ENCODE measurements at places on chromosomes 4 and X.

DNA sequence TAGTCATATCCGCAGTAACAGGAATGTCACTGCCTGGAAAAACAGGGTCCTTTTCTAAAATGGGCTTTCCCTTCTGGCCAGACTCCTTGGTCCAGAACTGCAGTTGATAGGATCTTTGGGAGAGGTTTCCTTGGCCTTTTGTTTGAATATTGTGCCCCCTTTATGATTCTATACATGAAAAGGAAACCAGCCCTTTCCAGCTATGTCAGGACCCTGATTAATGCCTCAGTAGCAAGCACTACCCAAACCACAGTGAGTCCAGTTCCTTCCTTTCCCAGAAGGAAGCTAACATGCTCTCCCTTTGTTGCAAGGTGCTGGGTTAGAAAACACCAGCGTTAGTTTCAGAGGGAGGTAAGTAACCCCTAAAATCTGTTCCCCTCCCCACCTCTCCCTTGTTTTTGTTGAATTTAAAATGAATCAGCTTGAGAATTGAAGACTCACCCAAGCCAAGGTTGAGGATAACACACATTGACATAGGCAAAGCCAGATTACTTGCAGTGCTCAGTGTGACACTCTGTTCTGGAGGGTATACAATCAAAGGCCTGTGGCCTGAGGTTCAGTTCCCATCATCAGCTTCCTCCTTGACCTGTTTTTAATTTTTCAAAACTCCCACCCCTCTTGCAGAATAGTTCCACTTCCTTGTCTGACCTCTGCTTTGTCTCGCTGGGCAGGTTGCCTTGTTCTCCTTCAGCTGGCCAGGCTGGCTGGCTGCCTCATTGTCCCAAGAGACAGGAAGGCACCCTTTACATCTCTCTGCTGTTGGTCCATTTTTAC lies 87.6 kb upstream of the PLAC1 start:
- DNase-seq: no peak

GRCh38 chr4:42397635-42398170 lies 415 bp downstream of the SHISA3 start:
- DNase-seq: no peak

GRCh38 chr4:140995058-140995457 lies 138.2 kb downstream of the RNF150 start:
- no peak for DNase-seq

GRCh38 chr4:118353534-118354030 lies 779 bp upstream of the PRSS12 start:
- no peak for DNase-seq

- no peak for DNase-seq
Measured at GRCh38 chr4:122346036-122346435, 32.8 kb upstream of the ADAD1 start.

- DNase-seq: peak; percentile 85
Measured at GRCh38 chrX:71533851-71534561, 1.1 kb downstream of the OGT start.

- no peak for DNase-seq
Measured at GRCh38 chr4:102761296-102761701, 531 bp upstream of the MANBA start.

DNA sequence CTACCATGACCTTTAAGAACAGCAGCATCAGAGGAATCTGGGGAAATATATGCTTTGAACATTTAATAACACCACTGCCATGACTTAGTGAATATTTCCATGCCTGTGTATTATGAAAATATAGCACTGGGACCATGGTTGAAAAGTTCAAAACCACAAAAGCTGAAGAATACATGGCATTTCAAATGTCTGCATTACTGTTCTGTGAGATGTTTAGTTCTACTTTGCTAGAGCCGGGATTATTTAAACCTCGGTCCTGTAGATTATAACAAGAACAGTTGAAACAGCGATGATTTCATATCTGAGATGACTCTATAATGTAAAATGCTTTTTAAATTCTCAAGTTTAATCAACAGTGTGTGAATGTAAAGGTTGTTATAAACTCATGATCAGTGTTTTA lies 126.7 kb upstream of the AGA start:
- no peak for DNase-seq

GRCh38 chr4:25180524-25181131 lies 20.4 kb upstream of the SEPSECS start:
- DNase-seq: no peak

DNA sequence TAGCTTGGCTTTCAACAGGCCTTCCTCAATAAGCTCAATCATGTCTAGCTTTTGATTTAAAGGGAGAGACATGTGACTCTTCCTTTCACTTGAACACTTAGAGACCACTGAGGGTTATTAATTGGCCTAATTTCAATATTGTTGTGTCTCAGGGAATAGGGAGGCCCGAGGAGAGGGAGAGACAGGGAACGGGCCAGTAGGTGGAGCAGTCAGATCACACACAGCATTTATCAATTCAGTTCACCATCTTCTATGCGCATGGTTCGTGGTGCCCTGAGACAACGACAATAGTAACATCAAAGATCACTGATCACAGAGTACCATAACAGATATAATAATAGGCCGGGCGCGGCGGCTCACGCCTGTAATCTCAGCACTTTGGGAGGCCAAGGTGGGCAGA lies 17.8 kb downstream of the ZNF81 start:
- peak; percentile 63 for DNase-seq

- no peak for DNase-seq
Measured at GRCh38 chr4:22315628-22316027, 200.2 kb downstream of the ADGRA3 start.

DNA sequence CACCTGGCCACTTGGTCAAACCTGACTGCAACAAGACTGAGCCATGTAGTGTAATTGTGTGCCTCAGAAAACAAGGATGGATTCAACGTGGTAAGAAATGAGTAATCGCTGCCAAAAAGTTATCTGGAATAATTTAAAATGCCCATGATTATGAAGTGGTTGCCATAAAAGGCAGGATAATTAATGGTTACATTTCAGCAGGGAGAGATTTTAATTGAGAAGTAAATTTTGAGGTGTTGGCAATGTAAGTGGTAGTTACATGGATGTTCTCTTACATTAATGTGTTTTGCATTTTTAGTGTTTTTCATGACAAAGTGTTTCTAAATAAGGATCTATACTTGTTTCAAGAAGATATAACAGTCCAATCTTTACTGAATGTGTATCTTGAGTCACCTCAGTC lies 15.7 kb downstream of the HAUS3 start:
- no peak for DNase-seq

GRCh38 chrX:123846577-123847038 lies 13.2 kb upstream of the XIAP start:
- DNase-seq: no peak

- no peak for DNase-seq
Measured at GRCh38 chr4:18480928-18481327, 459.4 kb upstream of the LCORL start.

DNA sequence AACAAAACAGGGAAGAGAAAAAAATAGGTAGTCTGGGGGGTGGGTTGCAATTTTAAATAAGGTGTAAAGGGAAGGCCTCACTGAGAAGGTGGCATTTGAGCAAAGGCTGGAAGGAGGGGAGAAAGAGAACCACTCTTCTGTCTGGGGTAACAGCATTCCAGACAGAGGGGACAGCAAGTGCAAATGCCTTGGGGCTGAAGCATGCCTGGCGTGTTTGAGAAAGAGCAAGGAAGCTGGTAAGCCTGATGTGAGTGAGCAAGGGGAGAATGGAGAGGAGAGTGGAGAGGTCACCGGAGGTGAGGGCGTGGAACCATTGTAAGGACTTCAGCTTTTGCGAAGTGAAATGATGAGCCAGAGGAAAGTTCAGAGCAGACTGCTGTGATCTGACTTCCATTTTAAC lies 19.7 kb upstream of the DOCK11 start:
- DNase-seq: no peak

DNA sequence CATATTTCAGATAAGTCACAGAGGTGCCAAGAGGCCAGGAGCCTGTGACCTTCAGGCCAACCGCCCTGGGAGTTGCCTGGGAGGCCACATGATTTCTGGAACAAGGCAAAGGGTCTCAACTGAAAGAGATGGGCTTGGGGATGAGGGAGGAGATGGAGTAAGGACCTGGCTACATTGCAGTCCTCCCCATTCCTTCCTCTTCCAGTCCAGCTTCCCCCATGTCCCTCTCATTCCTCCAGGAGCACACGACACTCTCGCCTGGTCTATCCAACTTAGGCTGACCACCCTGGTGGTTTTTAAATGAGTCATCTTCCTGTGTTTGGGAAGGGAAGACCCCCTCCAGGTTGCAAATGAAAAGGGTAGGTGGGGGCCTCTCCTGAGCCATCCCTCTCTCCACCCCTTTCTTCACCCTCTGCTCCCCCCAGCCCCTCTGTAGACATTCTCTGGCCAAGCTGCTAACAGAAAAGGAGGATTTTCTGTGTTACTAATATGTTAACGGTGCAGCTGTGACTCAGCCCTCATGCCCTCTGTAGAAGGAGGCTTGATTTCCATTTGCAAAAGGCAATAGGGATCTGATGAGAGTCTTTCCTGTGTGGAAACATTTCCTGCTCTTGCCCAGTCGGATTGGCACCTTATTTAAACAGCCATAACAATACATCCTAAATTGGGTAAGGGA lies 79.2 kb downstream of the RTL5 start:
- DNase-seq: no peak

DNA sequence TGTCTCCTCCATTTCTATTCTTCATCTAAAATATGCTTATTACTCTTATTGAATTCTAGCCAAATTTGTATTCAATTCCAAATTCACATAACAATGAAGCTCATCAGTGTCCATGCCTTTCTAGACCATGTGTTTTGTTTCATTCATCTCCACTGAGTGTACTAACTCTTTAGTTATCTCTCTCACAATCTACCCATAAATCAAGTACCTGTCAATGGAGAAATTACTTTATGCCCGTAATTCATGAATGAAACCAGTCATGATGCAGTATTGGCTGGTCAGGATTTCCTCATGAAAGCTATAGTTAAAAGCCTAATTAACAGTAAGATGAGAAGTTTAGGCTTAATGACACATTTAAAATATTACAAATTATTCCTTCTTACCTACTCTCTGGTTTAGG lies 12.2 kb upstream of the TMPRSS11F start:
- no peak for DNase-seq

DNA sequence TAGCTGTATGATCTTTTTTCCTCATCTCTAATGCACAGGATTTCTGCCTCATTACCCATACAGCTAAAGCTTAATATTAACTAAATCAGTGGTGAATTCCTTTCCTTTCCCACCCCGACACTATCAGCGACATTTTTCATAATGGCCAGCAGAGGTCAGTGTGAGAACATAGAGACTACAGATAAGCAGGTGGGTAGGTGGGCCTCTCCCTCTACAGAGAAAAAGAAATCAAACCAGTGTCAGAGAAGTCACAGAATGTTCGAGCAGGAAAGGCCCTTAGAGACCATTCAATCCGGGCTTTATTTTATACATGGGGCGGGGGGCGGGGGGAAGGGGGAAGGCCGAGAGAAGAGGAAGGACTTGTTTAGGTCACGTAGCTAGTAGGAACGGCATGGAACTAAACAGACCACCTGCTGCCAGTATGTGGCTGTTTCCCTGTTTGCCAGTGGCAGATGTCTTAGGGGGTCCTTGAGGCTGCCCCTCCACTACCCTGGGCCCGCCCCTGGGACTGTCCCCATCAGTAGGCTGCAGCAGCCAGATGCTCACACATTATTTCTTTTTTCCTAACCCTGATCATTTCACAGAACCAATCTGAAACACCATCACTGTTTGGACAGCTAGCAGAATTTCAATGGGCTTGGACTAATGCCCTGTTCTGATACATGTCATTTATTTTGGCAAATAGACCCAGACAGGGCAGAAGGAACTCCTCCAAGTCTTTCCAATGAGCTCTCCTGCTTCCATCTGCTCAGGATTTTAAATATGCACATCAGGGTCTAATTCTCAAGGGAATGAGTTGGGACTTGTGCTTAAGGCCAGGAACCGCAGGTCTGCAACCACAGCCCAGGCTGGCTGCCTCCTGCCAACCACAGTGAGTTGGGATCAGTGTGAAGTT lies 133.4 kb downstream of the ATG4A start:
- DNase-seq: no peak

- no peak for DNase-seq
Measured at GRCh38 chr4:15100994-15101695, 98.9 kb downstream of the CPEB2 start.

DNA sequence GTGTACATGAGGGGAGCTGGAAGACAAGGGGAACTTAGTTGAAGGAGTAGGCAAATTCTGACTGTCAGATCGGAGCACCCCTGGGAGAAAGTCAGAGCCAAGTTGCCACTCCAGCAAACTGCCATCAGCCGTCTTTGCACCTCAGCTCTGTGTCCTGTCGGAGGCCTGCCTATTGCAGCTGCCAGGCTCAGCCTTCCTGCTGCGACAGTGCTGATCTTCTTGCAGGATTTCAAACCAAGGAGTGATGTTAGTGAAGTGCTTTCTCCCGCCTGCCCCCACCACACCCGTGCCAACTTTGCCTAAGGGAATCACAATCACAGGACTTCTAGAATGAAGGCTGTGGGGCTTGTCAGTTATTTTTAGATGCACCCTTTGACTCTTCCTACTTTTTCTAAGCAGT lies 185.3 kb downstream of the KIT start:
- no peak for DNase-seq
